Activated T-helper 1 cell treated with anti-CD3 and anti-CD28 coated beads, Interleukin-2, amount 50 U/mL, for 16 hours (primary cell): ENCODE measurements at places on chromosomes 12 and 14.

DNA sequence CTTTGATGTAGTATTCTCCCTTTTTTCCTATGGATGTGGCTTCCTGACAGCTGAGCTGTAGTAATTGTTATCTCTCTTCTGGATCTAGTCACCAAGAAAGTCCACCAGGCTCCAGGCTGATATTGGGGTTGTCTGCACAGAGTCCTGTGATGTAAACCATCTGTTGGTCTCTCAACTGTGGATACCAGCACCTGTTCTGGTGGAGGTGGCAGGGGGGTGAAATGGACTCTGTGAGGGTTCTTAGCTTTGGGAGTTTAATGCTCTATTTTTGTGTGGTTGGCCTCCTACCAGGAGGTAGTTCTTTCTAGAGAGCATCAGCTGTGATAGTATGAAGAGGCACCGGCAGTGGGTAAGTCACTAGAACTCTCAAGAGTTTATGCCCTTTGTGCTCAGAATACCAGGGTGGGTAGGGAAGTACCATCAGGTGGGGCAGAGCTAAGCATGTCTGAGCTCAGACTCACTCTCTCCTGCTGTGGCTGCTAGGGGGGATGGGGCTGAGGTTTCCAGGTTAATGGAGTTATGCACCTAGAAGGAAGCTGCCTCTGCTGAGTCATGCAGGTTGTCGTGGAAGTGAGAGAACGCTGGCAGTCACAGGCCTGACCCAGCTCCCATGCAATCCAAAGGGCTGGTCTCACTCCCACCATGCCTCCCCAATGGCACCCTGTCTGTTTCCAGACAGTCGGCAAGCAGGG is 3.0 kb upstream of the TAS2R14 start:
- DNase-seq: no peak

DNA sequence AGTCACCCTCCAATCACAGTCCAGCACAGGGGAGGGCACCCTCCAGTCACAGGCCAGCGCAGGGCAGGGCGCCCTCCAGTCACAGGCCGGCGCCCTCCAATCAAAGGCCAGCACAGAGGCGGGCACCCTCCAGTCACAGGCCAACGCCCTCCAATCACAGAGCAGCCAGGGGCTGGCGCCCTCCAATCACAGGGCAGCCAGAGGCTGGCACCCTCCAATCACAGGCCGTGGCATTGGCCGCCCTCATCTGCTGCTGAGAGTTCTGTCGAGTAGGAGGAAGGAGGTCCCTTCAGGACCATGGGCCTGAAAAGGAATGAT is 26.6 kb downstream of the DDX51 start:
- no peak for DNase-seq

GRCh38 chr14:102868956-102869547 is 53.4 kb upstream of the AMN start:
- no peak for DNase-seq

- no peak for DNase-seq
These were observed 7.8 kb downstream of the ACVRL1 start for GRCh38 chr12:51915003-51915625.

GRCh38 chr12:2974560-2974971 is 15.4 kb downstream of the TEAD4 start:
- no peak for DNase-seq

DNA sequence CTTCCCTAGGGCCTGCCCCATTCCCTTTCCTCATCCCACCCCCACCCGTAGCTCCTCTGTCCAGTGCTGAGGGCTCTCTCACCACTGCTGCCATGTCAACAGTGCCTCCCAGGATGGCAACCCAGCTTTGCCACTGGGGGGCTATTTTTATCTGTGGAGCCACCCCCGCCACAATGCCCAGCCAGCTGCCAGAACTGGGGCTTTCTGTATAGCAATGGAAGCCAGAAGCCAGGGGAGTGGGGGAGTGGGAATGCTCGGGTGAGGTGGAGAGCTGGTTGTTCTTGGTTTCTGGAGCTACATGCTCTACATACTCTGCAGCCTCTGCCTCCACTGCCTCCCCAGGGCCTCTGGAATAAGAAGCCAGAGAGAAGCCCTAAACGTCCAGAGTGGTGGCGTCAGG is 8.9 kb downstream of the PDE1B start:
- no peak for DNase-seq

- no peak for DNase-seq
These were observed 19.5 kb upstream of the HAL start for GRCh38 chr12:96015672-96016071.
